Activated naive CD8-positive, alpha-beta T cell treated with anti-CD3 and anti-CD28 coated beads for 36 hours (primary cell): ENCODE measurements at places on chromosomes 1 and 21.

DNA sequence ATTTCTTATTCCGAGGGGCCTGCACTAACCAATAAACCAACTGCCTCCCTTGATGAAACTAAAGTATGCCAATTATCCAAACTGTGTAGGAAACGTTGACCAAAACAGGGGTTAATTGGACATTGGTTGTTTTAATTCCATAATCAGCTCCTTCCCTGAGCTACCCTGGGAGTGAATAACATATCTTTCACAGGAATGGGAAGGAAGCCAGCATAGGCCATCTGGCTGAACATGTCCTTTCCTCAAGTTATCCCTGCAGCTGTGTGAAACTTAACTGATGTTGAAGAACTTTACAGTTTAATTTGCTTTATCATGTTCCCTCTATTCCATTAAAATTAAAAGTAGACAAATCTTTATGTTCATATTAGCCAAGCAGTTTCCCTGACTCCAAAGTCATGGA, 75.4 kb downstream of the NRIP1 start:
- no peak for DNase-seq

DNA sequence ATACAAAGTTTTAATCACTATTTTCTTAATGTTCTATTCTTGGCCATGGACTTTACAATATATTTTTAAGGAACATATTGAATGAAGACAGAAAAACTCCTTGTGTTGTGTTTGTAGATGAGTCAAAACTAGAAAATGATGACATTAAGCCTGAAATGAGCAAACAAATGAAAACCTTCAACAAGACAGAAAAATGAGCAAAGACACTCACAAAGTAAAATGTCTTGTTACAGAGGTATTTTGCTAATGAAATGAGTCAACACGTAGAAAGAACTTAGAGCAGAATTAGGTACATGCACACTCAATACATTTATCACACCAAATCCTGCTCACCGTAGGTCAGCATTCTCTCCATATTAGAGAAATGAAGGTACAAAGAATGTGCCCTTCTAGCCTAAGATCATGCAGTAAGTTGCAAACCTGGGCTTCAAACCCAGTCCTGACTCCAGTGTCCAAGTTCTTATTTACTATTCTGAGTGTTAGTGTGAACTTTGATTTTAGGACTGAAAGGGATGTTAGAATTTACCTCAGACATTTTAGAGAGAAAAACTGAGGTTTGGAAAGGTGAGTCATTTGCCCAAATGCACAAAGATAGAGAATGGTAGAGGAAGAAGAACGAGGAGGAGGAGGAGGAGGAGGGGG, 133.9 kb upstream of the SGIP1 start:
- no peak for DNase-seq

GRCh38 chr1:176165573-176165972, 41.5 kb downstream of the COP1 start:
- DNase-seq = no peak

DNA sequence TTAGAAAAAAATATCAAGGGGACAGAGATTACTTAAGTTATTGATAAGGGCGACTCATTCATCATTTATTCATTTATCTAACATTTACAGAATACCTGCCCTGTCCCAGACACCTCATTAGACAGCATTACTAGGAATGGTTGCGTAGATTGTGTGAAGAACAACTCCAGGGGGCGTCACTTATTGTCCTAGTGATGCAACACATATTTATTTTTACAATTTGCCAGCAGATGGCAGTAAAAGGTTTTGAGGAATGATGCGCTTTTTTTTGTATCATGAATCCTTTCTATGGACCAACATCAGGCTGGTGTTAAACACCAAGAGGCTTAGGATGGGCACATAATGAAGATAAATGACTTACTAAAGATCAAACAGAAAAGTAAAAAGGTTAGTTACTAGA, 5.5 kb downstream of the NCAM2 start:
- DNase-seq = no peak

GRCh38 chr1:219050086-219050821, 123.4 kb upstream of the LYPLAL1 start:
- DNase-seq = no peak

GRCh38 chr1:210223226-210223904, 9.2 kb upstream of the SERTAD4 start:
- no peak for DNase-seq

GRCh38 chr21:16650714-16651366, 862.0 kb upstream of the CXADR start:
- DNase-seq = no peak

DNA sequence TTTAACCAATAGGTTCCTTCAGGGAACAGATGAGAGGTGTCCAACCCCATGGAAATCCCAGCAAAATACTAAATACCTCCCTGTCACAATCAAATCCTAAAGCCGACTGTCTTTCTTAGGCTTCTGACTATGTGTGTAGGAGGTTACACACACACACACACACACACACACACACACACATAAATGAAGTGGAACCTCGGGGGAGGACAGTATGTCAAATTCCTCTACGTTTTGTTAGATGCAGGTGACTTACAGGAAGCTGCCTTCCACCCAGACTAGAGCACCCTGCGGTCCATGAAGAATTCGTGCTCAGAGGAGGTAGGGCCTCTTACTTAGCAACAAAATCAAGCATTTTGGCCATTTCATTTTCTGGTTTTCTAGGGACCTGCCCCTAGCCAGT, 16.4 kb downstream of the RSPH1 start:
- DNase-seq = no peak

- no peak for DNase-seq
Observed at GRCh38 chr1:26907071-26907917, 6.5 kb downstream of the NR0B2 start.

DNA sequence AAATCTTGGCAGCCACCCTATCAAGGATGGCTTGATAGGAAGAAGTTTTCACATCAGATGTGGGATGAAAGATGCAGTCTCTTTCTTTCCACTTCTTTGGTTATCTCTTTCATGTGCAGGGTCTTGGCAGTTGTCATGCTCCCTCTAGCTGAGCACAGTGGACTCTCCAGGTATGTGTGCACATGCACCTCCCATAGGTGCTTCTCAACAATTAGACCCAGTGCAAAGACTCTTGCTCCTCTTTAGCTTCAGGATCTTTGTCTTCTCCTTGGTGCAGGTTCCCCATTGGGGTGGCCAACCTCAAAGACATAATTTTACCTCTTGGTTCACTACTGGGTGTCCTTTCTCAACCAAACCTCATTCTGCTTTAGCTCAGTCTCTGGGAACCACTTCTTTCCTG, 80.7 kb downstream of the TBX15 start:
- DNase-seq = no peak

GRCh38 chr1:105419030-105419429, 1637.4 kb upstream of the PRMT6 start:
- no peak for DNase-seq

DNA sequence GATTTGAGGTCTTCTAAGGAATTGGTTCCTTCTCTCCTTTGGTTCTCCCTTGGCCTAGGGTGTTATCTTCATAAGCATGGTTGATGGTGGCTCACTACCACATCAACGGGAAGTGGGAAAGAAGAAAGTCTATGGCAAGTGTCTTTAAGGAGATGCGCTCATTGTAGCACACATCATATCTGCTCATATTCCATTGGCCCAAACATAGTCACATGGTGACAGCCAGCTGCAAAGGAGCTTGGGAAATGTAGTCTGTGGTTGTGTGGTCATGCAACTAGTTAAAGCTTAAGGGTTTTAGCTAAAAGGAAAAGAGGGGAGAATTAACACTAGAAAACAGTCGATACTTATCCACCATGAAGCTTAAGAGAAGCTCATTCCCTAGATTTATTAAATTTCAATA, 11.4 kb upstream of the MRPS6 start:
- DNase-seq = no peak

DNA sequence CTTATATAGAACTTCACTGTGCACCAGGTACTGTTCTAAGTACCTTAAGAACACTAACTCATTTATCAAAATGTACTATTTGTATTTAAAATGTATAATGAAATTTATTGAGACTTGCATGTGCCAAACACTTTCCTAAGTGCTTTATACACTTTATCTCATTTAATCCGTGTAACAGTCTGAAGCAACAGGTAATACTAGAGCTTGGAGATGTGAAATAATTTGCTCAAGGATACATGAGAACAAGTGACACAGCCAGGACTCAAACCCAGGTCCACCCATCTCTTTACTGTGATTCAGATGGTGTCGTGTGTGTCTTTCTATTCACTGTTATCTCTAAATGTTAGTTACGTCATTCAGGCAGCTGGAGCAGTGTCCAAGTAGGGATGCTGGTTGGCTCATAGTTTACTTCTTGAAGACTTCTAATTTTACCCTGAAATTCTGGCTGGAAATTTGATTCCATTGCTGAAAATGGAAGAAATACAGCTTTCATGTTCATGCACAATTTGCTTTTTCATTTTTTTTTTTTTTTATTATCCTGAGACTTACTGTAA, 169.7 kb upstream of the UBE2U start:
- no peak for DNase-seq

- no peak for DNase-seq
Observed at GRCh38 chr1:89865498-89866382, 44.9 kb downstream of the LRRC8D start.

GRCh38 chr1:111795401-111795800, 39.7 kb downstream of the DDX20 start:
- DNase-seq = no peak

GRCh38 chr1:46479744-46480350, 9.8 kb upstream of the DMBX1 start:
- no peak for DNase-seq

- DNase-seq = no peak
Observed at GRCh38 chr21:37555672-37556261, 189.2 kb downstream of the DYRK1A start.

DNA sequence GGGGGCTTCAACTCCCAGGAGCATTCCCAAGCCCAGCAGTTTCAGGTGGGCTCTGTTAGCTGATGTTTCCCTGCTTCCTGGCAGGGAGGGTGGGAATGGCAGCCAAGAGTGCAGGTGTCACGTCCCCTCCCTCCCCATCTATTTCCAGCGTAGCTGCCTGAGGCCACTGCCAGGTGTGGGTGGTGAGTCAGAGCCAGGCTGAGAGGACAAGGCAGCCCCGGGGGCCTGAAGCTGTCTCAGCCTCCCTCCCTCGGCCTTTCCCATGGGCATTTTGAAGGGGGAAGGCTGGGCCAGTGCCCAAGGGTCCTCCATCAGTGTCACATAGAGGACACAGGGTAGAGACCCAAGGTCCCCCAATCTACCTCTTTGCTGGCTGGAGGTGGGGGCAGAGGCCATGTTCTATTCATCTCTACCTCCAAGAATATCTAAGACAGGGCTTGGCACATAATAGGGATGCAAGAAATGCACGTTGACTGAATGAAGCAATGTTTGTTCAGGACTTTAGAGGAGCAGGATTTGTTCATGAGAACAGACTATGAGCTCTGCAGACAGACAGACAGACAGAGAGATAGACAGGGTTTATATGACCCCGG, 34.4 kb upstream of the ID3 start:
- DNase-seq = no peak

DNA sequence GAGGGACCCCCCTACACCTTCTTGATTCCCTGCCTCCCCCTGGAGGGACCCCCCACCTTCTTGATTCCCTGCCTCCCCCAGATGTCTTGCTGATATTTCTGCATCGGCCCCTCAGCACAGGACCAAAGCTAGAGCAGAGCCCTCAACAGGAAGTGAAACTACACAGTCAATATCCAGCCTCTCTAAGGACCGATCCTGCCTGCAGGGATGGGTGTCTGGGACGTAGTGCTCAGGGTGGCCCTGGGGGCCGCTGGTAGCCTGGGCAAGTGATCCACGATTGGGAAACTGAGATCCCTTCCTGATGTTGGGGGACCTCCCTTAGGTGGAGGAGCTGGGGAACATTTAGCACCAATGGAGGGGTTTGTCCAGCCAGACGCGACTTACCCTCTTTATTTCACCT, 3.9 kb upstream of the LEFTY2 start:
- no peak for DNase-seq

DNA sequence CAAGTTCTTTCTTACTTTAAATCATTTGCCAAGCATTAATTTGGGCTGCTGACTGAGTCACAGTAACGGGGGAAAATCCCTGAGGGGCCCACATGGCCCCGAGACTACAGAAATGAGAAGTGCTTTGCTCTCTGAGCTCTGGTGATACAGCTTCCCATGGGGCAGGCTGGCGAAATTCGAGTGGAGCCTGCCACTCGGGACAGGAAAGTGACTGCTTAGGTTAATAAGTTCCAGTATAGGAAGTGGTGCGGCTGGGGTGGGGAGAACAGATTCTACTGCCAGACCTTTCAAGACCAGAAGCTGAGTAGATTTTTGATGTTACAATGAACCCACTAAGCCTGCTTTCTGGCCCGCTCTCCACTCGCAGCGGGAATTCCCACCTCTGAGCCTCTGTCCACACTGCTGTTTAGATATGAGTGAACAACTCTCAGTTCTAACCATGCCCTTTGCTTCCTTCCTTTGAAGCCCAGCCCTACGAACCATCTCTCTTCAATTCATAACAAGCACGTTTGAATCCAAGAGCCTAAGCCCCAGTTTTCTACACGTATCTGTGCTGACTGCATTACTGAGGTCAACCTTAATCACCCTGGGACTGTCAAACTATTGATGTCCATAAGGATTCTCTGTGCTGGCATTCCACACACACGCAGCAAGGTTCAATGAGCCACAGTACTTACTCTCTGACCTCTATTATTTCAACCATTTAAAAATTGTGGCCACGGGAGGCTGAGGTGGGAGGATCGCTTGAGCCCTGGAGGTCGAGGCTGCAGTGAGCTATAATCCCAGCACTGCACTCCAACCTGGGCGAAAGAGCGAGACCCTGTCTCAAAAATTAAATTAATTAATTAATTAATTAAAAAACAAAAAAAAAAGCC, 9.6 kb downstream of the ZBTB17 start:
- peak; percentile 86 for DNase-seq

DNA sequence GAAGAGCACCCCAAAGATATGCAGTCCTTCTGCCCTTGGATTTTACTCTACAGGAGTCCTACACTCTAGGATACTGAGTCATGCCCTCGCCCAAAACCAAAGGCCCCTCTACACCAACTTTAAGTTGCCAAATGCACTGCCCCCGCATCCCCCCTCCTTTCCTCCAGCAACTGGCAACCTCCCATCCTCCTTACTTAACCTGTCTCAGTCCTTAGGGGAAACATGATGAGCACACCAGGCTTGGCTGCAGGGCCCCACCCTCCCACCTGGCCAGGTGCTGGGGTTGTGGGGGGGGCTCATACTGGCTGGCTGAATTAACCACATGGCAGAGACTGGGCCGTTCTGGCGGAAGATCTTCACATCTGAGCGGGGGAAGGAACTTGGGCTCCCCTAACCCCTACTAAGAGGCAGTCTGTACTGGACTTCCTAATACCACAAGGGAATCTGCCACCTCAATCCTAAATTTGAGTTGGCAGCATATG, 1.2 kb downstream of the HDGF start:
- DNase-seq = peak; percentile 39

- no peak for DNase-seq
Observed at GRCh38 chr1:204417074-204417997, 5.7 kb upstream of the PPP1R15B start.

GRCh38 chr1:14969006-14969405, 184.5 kb upstream of the TMEM51 start:
- peak; percentile 42 for DNase-seq

- no peak for DNase-seq
Observed at GRCh38 chr1:226104671-226105121, 42.2 kb downstream of the H3-3A start.

GRCh38 chr1:19450811-19451515, 34.4 kb downstream of the CAPZB start:
- no peak for DNase-seq
